ENCODE measurements at places on chromosomes 7 and 10.
A peak's percentile ranks its signal among the peaks of the same experiment; 100 is the strongest.

DNA sequence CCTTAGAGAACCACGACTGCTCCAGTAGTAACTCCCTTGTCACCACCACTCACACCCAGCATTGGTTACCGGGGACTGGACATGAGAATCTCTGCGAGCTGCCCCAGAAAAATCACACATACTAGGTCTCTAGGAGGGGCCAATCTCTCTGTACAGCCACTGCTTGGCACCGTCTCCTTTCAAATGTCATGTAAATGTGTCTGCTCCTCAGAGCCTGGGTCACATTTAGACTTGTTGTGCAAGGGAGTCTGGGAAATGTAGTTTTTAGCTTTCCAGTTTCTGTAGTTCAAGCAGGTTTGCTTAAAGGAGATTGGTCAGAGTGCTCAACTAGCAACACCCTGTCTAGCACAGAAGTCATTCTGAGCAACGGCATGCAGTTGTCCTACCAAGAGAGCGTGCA, 60.0 kb downstream of the CHN2 start:
- DNase-seq = no peak

- DNase-seq = peak; percentile 36
These were observed 41.8 kb upstream of the ABCB4 start for GRCh38 chr7:87517136-87517815.

GRCh38 chr10:101671453-101671852, 23.5 kb downstream of the FBXW4 start:
- no peak for DNase-seq

GRCh38 chr7:72003236-72003635, 408.9 kb downstream of the CALN1 start:
- no peak for DNase-seq

DNA sequence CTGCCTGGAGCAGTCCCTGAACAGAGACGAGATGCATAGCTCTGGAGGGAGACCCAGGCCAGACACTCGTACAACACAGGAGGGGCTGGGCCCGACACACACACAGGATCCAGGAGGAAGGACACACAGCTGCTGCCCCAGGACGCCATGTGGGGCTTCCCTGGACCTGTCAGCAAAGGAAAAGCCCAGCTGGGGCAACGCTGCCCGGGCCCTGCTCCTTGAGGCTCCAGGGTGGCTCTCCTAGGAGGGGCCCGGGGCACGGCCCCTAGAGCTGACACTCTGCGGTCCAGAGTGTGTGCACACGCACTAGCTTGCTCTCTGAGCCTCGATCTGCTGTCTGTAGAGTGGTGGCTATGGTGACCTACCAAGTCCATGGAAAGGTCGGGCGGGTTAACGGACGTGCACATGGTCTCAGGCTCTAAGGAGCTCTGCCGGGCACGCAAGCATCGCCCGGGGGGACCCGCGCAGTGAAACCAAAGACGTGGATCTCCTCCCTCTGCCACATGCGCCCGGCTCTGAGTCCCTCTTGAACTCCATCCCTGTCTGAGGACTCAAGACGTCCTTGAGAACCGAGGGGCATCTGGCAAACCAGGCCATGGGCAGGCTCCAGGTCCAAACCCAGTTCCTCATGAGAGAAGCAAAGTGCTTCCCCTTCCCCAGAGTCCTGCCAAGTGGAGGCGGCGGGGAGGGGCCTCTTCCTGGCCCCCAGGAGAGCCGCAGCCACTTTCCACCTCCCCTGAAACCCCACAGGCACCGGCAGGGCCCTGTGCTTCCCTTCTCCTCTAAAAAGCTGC, 279.0 kb downstream of the ELFN1 start:
- DNase-seq = no peak

GRCh38 chr7:107847168-107847835, 43.7 kb upstream of the DLD start:
- no peak for DNase-seq
